ENCODE measurements at places on chromosomes 16 and 17. TPM values are rescaled to one million over a fixed set of nuclear protein-coding genes. Genes with fewer than 3 reads are reported as not detected.
A peak's percentile ranks its signal among the peaks of the same experiment; 100 is the strongest.

GRCh38 chr16:2838928-2839327 lies 8.8 kb downstream of the ZG16B start:
- DNase-seq, result peak; percentile 84

UNK gene
- 29.7 TPM for total RNA-seq

DNA sequence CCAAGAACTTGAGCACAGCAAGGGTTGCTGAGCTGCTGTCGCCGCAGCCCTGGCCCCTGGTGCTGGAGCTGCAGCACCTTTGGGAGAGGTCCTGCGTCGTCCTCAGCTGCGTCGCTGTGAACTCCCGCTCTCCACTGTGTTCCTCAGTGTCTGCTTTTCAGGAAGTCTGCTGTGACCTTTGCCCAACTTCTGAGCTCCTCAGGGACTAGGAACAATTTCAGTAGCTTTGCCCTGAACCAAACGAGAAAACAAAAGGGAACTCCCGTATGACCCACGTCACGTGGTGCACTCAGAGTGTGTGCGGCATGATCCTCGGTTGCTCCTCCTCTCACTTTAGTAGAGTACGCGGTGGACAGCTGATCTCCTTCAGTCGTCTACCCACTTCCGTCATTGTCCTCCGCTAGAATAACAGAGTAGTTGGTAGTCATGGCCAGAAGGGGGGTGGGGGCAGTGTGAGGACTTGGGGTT lies 44.2 kb downstream of the WDR45B start:
- no peak for DNase-seq

GRCh38 chr16:56401482-56401881 lies 23.9 kb downstream of the AMFR start:
- DNase-seq, result peak; percentile 39

DNA sequence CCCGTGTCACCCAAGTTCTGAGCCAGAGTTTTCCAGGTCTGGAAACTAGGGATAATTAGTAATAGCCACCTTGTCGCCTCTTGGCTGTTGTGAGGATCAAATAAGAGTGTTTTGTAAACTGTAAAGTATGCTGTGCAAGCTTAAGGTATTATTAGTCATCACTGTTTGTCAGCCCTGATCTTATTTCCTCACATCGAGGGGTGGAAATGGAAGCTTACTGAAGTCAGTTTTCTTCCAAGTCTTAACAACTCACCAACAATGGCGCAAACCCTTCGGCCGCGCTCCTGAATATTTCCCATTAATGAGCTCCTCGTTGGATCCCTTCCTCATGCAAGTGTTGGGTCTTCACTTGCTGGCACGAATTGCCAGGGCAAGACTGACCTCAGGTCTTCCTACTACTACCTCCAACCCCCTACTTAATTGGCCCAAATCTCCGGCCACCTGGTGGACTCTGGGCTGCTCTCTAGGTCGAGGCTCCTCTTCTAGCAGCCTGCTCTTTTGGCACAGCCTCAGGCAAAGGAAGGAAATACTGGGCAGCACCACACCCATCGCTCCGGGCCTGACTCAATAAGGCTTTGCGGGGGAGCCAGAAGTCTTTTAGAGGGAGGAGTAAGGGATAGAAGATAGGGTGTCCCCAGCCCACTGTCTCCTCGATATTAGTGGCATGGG lies 885 bp upstream of the SLC35B1 start:
- DNase-seq, result no peak

- no peak for DNase-seq
Observed at GRCh38 chr17:64354396-64354795, 36.3 kb downstream of the PECAM1 start.

- no peak for DNase-seq
Observed at GRCh38 chr16:66651965-66652364, 44.6 kb downstream of the CMTM4 start.

PNPO gene
- total RNA-seq, result 88.0 TPM

DNA sequence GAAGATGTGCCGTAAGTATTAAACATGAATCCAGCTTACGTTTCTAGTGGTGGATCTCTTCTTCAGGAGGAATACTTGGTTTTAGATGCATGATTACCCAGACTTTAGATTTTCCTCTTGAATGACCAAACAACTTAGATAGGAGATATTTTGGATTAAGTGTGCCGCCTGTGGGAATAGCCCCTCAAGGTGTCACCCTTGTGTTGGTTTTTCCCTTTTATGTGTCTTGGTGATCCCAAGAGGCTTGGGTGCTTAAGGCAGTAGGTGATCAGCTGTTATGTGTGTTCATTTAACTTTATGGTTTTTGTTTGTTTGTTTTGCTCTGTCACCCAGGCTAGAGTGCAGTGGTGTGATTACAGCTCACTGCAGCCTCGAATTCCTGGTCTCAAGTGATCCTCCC lies 115.1 kb downstream of the PPM1E start:
- peak; percentile 1 for DNase-seq

ZG16 gene
- total RNA-seq, result not detected

- no peak for DNase-seq
Observed at GRCh38 chr16:4319454-4320421, 3.9 kb downstream of the GLIS2 start.
